ENCODE measurements at places on chromosomes 3 and 15.

GRCh38 chr15:62323353-62323890 lies 158.3 kb upstream of the C2CD4B start:
- DNase-seq: no peak

GRCh38 chr3:71973274-71974030 lies 188.5 kb upstream of the PROK2 start:
- no peak for DNase-seq

DNA sequence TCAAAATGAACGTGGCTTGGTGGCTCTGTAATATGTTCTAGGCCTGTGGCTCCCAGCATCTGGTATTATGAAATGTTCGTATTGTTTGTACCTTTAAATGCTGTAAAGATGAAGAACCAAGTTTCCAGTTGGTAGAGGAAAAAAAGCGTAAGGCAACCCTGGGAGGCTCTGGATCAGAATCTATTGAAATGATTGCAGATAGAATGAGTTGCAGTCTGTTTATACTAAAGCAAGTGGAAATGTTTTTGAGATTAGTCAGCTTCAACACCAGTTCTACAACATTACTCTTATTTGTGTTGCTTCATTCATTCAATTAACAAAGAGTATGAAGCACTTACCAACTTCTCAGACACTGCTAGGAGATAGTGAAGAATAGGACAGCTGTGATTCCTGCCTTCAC lies 5.3 kb downstream of the ARL6IP5 start:
- DNase-seq: peak; percentile 60

DNA sequence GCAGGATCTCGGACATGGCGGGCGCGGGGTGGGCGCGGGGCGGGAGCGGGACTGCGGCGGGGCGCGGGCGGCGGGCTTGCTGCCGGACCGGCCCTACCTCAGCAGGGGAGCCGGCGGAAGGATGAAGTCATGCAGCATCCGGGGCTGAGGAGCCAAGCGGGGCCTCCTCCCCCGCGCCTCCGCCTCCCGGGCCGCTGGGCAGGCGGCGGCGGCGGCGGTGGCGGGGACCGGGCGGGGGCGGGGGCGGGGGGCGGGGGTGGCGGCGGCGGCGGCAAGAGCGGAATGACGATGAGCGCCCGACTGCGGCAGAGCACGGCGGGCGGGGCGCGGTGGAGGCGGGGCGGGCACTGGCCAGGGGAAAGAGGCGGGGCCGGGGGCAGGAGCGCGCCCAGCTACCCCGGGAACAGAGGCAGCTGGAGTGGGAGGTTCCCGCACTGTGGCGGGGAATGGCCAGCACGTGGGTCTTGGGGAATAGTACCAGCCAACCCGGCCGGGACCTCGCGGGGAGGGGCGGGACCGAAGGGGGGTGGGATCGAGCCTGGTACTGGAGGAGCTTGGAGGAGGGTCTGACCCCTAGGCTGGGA lies at the start of gene CAMK2N2:
TSS of gene CAMK2N2 (minus strand) at position 284 of the 584 bp plus-strand sequence. CDS start at position 16, 268 bp downstream.
- DNase-seq: no peak

DNA sequence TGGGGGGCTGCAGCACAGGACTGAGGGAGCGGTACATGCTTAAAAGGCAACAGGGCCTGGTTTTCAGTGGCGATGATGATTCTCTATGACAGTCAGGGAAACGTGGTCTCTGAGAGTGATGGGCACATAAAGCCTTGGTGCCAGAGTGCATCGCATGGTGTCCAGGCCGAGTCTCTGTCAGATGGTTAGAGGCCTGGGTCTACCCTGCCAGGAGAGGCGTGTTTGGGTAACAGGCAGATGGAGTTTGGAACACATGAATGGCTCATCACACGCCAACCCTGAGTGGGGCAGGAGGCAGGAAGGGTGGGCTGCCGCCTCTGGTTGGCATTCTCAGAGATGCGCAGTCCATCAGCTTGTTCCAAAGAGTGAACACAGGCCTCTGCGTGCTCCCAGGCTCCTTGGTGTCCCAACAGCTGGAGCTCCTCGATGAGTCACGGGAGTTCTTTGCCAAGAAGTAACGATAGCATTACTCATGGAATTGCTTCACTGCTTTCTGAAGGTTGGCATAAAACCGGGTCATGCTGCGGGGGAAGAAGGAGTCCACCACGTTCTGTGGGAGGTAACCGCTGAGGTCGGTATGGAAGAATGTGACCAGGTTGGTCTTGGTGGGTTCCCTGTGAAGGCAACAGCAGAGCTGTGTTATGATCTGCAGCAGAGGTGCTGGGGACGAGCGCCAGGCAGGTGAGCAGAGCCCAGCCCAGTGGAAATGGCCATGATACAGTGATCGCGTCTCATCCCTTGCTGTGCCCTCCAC lies 11.0 kb downstream of the STARD5 start:
- peak; percentile 49 for DNase-seq

GRCh38 chr3:127408684-127409420 lies 121.0 kb upstream of the PRR20G start:
- no peak for DNase-seq
